ENCODE measurements at places on chromosomes 2 and 18. TPM values are rescaled to one million over a fixed set of nuclear protein-coding genes. Genes with fewer than 3 reads are reported as not detected.

DNA sequence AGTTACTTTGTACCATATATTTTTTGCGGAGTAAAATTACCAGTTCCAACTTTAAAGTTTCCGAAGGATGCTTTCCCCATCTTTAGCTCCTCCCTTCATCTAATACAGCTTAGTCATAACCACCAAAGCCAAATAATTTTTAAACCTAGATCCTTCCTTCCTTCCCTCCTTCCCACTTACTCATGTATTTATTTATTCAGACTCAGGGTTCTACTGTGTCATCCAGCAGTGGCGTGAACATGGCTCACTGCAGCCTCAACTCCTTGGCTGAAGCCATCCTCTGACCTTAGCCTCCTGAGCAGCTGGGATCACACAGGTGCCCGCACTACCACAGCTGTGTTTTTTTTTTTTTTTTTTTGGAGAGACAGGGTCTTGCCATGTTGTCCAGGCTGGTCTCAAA, 4.4 kb downstream of the LPIN2 start:
- no peak for DNase-seq

GRCh38 chr2:121255358-121255757, 29.6 kb downstream of the TFCP2L1 start:
- DNase-seq: no peak

GRCh38 chr18:40789286-40789685, 1165.7 kb upstream of the PIK3C3 start:
- no peak for DNase-seq

DNA sequence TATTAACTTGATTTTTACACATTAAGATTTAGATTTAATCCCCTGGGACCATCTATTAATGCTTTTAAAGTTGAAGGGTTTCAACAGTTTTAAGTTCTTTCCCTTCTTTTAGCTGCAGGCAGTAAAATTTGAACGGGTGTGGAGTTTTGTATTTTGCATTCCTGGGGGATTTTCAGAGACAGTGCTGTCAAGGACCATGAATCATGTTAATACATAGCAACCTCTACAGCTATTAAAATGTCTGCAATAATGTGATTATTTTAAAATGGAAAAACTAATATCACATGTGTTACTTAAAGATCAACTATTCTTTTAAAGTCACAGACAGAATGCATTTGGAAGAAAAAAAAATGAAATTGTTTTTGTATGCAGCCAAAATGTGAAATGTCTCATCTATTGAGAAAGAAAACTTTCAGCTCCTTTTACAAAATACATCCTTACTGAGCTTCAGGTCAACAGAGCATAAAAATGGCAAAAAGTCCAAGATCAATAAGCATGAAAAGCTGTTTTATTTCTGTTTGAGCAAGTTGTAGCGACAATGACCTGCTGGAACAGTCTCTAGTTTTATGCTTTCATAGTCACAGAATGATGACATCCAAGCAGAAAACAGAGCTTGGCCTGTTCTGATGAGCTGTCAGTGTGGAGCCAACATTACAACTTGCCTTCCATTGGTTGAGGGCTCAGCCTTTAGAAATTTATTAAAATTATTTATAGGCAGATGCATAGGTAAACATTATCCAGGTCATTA, 21.6 kb upstream of the ZNF521 start:
- no peak for DNase-seq

Gene FAP
- not detected for total RNA-seq

Gene ASTL
- 0.79 TPM for total RNA-seq
